ENCODE measurements at places on chromosomes 11 and 22.

DNA sequence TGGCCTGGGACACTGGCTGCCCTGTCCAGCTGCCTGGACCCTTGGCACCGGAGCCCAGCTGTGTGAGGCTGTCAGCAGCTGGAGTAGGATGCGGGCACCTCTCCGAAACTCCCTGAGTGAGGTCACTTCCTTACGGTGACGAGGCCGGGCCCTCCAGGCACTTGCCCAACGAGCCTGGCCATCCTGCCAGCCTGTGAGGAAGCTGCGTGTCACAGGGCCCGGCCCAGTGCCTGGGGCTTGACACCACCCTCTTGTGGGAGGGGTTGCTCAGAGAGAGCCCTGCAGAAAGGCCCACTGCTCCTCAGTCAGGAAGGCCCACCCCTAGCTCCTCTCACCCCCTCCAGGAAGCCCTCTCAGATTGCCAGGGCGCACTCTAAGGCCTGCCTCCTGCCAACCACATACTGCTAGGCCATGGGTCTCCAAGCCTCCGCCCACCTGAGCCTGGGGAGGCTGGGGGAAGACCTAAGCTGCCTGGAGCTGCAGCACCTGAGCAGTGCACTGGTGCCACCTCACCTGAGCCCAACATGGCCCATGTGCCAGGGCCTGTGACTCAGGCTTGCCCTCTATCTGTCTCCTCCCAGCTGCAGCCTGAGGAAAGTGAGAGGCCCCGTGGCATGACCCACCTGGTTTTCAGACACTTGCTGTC lies 4.3 kb upstream of the PHLDA2 start:
- peak; percentile 85 for DNase-seq

GRCh38 chr22:38062791-38063190 lies 5.6 kb downstream of the PICK1 start:
- no peak for DNase-seq

GRCh38 chr11:3109921-3110706 lies 52.9 kb upstream of the CARS1 start:
- no peak for DNase-seq

DNA sequence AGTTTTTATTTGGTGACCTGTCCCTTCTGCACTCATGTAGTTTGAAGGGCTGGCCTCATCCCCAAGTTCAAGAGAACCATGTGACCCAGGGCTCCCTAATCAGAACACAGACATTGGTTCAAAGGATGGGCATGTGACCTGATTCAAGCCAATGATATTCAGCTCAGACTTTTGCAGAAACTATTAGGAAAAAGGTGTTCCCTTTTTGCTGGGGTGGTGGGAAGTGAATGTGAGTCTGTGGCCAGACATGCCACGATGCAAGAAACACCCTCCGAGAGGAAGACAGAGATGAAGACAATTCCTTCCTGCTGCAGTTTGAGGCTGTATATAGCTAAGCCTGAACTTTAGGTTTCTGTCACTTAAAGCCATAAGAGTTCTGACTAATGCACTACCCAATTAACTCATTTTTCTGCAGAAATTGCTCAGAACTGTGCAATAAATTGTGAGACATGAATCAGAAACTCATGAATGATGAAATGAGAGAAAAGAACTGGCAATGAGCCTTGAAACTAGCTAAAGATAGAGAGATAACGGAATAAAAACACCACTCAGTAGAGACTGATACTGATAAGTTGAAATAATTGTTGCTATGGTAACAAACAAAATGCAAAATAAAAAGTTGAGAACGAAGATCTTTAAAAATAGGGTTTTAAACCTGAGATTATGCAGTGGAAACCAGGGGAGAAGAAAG lies 9.2 kb upstream of the MAPK1 start:
- DNase-seq, result no peak

- DNase-seq, result no peak
Observed at GRCh38 chr11:71843858-71844257, 10.9 kb downstream of the DEFB108B start.

DNA sequence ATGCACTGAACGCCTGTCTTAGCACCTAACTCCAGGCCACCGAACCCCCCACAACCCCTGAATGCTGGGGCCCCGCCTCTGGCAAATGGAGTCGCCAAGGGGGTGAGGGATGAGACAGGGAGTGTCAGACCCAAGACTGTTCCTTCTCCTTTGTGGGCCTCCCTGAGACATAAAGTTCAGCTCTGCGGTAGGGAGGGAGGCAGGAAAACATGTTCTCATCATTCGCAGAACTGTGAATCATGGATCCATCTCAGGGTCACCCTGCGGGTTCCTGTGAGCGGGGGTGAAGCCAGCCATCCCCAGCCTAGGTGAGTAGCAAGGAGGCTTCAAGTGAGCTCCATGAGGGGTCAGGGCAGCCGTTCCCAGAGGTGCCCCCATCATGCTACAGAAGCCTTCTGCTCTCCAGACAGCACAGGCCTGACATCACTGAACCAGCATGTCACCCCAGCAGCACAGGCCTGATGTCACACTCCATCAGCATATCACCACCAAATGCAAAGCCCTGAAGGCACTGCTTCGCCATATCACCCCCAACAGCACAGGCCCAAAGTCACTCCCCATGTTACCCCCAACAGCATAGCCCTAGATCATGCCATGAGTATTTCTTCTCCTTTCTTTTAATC lies 27.2 kb downstream of the TMPRSS6 start:
- DNase-seq, result no peak

- DNase-seq, result no peak
Observed at GRCh38 chr11:38095268-38095667, 1497.2 kb upstream of the RAG2 start.

GRCh38 chr11:108233277-108233945 lies 10.5 kb downstream of the ATM start:
- no peak for DNase-seq

DNA sequence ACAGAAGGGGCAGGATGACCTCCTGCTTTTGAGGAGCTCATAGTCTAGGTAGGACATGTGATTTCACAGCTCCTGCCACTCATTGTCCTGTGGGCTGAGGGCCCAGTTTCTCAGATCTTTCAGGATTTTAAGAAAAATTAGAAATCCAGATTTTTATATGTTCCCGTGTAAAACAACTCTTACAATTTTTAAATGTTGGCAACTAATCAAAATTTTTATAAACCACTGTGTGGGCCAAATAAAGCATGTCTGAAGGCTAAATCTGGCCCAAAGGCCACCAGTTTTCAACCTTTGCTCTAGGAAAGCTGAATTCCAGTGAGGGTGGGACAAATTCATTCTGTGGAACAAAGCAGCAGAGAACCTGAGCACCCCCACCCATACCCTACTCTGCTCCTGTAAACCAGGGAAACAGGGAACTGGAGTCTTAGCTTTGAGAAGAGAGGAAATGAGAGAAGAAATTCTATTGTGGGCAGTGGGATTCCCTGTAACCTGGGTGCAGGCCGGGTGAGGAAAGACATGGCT lies 20.6 kb downstream of the LRRC32 start:
- no peak for DNase-seq

DNA sequence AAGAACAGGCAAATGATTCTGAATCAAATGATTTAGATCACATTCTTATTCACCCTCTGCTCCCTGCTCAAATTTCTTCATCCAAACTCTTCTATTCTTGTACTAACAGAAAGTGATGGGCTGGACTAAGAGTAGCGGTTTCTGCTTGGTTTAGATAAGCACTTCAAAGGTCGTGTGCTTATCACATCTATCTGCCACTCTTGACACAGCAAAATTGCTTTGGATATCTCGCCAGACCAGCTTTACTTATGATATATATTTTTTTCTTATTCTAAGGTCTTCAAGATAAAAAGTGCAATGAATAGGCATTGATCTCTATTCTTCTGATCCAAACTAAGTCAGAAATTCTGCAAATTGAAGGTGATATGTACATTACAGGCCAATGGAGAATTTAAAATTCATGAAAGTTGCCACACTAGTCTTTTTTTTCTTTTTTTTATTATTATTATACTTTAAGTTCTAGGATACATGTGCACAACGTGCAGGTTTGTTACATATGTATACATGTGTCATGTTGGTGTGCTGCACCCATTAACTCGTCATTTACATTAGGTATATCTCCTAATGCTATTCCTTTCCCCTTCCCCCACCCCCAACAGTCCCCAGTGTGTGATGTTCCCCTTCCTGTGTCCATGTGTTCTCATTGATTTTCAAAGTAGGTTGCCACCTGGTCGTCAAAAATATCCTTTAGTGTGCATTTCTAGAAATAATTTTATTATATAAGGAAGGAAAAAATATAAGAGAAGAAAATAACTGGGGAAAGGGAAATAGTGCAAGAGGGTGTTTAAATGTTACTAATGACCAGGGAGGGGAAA lies 1941.0 kb upstream of the RAG2 start:
- DNase-seq, result no peak

- DNase-seq, result no peak
Observed at GRCh38 chr22:19517171-19517500, 7.1 kb downstream of the CLDN5 start.

- DNase-seq, result no peak
Observed at GRCh38 chr22:39437791-39438704, 18.8 kb upstream of the MGAT3 start.

Measured in ureter (tissue), 1 donor.